T-helper 22 cell (primary cell): ENCODE measurements at places on chromosomes 6 and 20.

- no peak for DNase-seq
Observed at GRCh38 chr6:129133770-129134192, 250.8 kb downstream of the LAMA2 start.

GRCh38 chr6:156464100-156464878 is 312.9 kb upstream of the ARID1B start:
- no peak for DNase-seq

GRCh38 chr6:30626484-30627366 is at the start of gene ATAT1:
TSS of gene ATAT1 (plus strand) at chr6:30626874.
- peak; percentile 85 for DNase-seq

GRCh38 chr6:110285306-110286060 is 72.7 kb downstream of the METTL24 start:
- DNase-seq, result no peak

DNA sequence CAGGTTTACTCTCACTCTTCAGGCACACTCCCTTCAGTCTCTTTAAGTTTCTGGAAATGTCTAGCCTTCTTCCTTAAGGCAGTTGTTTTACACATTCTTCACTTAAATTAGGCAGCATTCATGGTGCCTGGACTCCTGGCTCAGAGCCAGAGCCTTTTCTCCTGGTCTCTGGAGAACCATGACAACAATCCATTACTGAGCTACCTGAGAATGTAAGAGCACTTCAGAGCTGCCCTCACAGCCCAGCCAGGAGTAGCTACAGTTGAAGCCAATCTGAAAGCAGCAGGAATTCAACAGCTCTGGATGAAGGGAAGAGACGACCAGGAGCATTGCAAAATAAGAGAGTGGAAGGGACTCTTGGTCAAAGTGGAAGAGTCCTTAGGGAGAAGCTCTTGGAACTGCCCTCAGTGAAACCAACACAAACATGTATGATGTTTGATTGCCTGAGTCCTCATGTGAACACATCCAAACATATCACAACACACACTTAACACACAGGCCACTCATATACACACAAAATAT is 416.8 kb upstream of the SPTLC3 start:
- DNase-seq, result no peak
